Uterus (tissue), 4 donors: ENCODE measurements at places on chromosomes 1 and 21.

GRCh38 chr1:159879136-159879535 is 16.7 kb upstream of the VSIG8 start:
- no peak for DNase-seq

- no peak for DNase-seq
Measured at GRCh38 chr21:43268086-43268803, 99.4 kb downstream of the CRYAA start.

DNA sequence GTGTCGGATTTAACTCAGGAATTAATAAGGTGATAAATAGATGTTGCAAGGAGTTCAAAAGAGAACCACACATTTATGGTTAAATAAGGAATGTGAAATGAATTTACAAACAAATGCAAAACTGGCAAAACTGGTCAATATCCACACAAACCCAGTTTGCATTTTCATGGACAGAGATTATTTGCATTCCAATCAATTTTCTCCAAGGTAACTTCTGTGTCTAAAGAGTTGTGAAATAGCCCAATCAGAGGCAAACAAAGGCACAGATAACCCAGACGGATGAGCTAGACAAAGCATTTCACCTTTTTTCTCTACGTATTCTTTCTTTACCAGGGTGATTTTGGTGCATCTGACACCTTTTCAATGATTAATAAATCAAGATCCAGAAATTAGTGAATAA is 63.9 kb downstream of the MAP3K7CL start:
- no peak for DNase-seq

DNA sequence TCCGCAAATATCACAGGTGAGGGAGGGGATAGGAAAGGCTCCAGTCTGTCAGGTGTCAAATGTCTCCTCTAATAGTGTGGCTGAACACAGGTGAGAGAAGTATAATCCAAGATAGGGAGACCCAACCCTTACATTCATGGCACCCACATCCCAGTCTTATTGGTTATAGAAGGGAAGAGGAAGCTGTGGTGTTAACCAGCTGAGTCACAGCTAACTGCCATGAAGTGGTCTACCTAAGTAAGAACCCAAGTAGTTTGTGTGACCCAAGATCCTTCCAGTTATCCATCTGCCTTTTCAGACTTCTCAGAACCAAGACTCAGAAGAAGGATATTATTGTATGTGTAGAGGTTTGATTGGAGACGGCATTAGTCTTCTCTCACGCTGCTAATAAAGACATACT is 37.1 kb downstream of the DDAH1 start:
- no peak for DNase-seq

- DNase-seq, result peak; percentile 24
Measured at GRCh38 chr21:31098576-31099005, 60.3 kb upstream of the KRTAP19-8 start.

DNA sequence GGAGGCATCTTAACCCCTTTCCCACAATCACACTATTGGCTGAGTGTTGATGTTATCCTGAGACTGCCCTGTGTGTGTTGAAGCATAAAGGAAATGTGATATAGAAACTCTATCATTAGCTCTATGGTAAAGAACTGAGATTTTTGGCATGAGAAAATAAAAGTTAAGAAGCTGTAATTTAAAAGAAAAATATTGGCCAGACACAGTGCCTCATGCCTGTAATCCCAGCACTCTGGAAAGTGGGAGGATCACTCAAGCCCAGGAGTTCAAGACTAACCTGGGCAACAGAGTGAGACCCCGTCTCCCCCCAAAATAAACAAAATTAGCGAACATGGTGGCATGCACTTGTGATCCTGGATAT is 14.2 kb upstream of the RIPK4 start:
- DNase-seq, result no peak

- no peak for DNase-seq
Measured at GRCh38 chr1:181219938-181220337, 131.4 kb downstream of the IER5 start.

- DNase-seq, result no peak
Measured at GRCh38 chr1:183942933-183943693, 94.4 kb downstream of the COLGALT2 start.

- DNase-seq, result peak; percentile 79
Measured at GRCh38 chr1:156920233-156921052, at the start of gene LRRC71. Gene LRRC71, plus strand, starts transcription at chr1:156920632. Its CDS starts 172 bp downstream, at chr1:156920804.
